Urinary bladder (tissue), 4 donors: ENCODE measurements at places on chromosomes 1 and 21. TPM values are rescaled to one million over a fixed set of nuclear protein-coding genes. Genes with fewer than 3 reads are reported as not detected.

Gene NUCKS1
- polyA plus RNA-seq: 79.9 TPM

Gene SARS1
- 136 TPM for polyA plus RNA-seq

Gene SLC16A4
- 3.6 TPM for polyA plus RNA-seq

Gene CATSPERE
- 0.38 TPM for polyA plus RNA-seq

Gene C1orf210
- polyA plus RNA-seq: 1.4 TPM

Gene PLEKHN1
- polyA plus RNA-seq: 4.2 TPM

Gene CPLANE2
- 8.5 TPM for polyA plus RNA-seq

Gene SLC30A2
- polyA plus RNA-seq: 0.24 TPM

Gene CELA3A
- 2.0 TPM for polyA plus RNA-seq

Gene AADACL4
- polyA plus RNA-seq: not detected

Gene CHIT1
- polyA plus RNA-seq: not detected
